ENCODE measurements at places on chromosomes 16 and 17. TPM values are rescaled to one million over a fixed set of nuclear protein-coding genes. Genes with fewer than 3 reads are reported as not detected.

Gene PERCC1
- total RNA-seq, result not detected

- DNase-seq, result peak; percentile 34
Observed at GRCh38 chr16:89723279-89724250, 2.2 kb downstream of the ZNF276 start.

- DNase-seq, result no peak
Observed at GRCh38 chr16:72255786-72256185, 83.8 kb upstream of the PMFBP1 start.

DNA sequence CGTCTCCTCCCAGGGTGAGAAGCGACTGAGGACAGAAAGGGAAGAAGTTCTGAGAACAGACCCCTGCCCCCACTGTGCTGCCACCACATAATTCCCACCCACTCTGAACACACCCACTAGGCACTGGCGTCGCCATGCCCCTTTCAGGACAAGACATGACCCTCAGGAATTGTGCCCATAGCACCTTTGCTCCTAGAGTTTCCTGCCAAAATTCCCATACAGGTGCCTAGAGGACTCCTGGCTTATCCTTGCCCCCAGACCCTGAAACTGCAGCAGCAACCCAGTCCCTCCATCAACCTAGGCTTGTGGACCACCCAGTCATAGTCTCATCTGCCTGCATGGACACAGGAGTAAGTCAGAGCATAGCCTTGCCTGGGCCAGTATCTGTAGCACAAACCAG lies 157.7 kb upstream of the ZNF267 start:
- no peak for DNase-seq

- DNase-seq, result no peak
Observed at GRCh38 chr17:8966926-8967325, 1.4 kb upstream of the PIK3R5 start.

DNA sequence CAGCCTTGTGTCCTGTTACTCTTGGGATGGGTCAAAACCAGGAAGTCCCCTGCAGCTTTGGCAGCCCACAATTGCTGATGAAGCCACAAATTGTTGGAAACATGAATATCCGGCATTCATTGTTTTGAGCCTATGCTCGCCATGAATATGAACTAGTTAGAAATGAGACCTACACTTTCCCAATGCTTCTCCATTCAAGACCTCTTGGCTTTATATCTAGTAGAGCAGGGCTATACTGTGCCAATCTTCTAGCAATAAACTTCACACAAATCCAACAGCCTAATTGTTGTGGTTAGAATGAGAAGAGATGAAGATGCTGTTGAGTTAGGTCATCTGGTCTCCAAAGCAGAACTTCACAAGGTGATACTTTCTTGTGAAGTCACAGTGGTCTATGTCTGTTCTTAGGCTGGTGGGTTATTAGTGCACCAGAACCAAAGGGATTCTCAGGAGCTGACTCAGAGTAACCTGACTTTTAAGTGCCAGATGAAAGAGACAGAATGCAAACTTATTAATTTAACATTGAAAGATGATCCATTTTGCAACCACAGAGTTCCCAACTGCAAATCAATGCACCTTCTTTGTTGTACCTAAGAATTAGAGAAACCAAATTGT lies 13.7 kb upstream of the KRT23 start:
- DNase-seq, result no peak

Gene TP53TG3B
- not detected for total RNA-seq
